GM12891 (cell line): ENCODE measurements at places on chromosomes 3 and 15.
A peak's percentile ranks its signal among the peaks of the same experiment; 100 is the strongest.

- no peak for DNase-seq
These were observed 31.2 kb upstream of the CCDC80 start for GRCh38 chr3:112671930-112672715.

- no peak for DNase-seq
These were observed 111.3 kb downstream of the AKAP13 start for GRCh38 chr15:85491691-85492090.

DNA sequence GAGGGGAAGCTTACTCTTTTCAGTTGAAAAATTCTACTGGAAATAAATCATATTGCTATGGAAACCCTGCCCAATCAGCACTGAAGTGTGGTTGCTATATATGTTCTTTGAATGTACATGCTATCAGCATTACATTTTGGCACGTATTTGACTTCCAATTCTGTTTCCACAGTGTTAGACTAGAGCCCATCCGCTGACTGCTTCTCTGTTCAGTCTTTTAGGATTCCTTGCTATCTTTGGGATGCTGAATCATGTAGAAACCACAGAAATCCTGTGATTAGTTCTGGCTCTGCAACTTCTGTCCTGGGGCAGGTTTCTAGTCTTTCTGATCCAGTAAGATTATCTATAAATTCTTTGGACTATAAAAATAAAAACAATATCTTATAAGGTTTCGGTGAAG is 128.2 kb upstream of the SLC7A14 start:
- DNase-seq, result no peak

- DNase-seq, result no peak
These were observed 1.1 kb upstream of the GK5 start for GRCh38 chr3:142226474-142226873.

GRCh38 chr15:69685512-69686452 is 233.2 kb downstream of the RPLP1 start:
- no peak for DNase-seq

GRCh38 chr3:11539218-11539617 is 104.5 kb downstream of the VGLL4 start:
- DNase-seq, result no peak

- DNase-seq, result no peak
These were observed 9.1 kb downstream of the LIPC start for GRCh38 chr15:58440922-58441321.

GRCh38 chr3:45647148-45647619 is 42.0 kb upstream of the SACM1L start:
- DNase-seq, result no peak

DNA sequence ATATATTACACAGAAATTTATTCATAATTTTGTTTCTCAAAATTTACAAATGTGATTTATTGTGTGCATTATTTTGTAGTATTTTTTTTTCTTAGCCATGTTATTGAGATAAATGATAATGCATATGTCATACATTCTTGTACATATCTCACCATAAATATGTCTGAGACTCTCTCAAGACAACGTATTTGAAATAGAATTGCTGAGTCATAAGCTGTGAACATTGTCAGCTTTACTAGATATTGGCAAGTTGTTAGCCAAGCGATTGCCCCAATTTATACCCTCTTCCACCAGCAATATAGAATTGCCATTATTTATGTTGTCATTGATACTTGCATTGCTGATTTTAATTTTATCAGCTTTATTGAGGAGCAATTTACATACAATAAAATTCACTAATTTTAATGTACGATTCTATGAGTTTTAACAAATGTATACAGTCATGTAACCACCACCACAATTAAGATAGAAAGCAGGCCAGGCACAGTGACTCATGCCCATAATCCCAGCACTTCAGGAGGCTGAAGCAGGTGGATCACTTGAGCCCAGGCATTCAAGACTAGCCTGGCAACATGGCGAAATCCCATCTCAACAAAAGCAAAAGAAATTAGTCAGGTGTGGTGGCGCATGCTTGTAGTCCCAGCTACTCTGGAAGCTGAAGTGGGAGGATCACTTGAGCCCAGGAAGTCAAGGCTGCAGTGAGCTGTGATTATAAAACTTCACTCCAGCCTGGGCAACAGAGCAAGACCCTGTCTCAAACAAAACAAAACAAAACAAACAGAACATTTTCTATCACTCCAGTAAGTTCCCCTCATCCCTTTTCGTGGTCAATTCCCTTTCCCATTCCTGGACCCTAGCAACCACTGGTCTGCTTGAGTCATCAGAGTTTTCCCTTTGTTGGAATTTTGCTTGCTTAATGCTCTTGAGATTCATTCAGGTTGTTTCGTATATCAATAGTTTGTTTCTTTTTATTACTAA is 373.1 kb downstream of the MFSD1 start:
- DNase-seq, result no peak

DNA sequence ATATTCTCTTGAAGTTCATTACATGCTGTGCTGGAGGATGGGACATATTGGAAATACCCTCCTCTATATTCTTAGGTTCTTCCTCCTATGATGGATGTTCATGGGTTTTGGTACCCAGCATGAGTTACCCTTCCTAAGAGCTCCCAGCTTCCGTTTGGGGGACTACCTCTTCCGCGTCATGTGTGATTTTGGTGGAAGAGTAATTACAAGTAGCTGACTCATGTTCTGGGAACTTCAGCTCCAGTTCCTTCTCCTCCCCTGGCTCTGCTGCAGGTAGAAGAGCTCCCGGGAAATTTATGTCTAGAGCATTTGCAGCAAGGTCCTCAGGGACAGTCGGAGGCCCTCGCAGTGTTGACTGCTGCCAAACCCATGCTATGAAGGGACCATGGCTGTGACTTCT is 208.8 kb upstream of the IL12A start:
- no peak for DNase-seq

DNA sequence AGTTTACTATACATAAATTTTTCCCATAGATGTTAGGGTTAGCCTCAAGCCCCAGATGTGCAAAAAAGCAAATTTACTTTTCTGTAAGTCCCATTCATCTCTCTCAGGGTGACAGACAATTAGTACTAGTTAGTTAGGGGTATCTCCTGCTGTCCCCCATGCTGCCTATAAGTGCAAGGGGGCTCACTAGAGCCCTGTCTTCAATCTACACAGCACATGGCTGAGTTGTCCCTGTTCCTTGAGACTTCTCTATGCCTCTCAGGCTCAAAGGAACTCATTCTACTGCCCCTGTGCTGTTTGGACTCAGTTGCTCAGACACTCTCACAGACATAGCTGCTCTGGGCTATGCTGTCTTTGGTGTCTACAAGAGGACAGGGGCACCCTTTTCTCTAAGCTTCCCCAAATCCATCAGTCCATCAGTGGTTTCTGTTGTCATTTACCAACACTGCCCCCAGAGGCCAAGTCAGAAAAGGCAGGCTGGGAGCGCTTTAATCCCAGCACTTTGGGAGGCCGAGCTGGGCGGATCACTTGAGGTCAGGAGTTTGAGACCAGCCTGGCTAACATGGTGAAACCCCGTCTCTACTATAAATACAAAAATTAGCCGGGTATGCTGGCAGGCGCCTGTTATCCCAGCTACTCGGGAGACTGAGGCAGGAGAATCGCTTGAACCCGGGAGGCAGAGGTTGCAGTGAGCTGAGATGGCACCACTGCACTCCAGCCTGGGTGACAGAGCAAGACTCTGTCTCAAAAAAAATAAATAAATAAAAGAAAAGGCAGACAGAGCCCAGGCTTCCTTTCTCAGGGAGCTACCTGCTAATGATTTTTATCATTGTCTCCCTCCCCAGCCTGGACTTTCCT is 31.4 kb upstream of the PRTG start:
- peak; percentile 30 for DNase-seq

DNA sequence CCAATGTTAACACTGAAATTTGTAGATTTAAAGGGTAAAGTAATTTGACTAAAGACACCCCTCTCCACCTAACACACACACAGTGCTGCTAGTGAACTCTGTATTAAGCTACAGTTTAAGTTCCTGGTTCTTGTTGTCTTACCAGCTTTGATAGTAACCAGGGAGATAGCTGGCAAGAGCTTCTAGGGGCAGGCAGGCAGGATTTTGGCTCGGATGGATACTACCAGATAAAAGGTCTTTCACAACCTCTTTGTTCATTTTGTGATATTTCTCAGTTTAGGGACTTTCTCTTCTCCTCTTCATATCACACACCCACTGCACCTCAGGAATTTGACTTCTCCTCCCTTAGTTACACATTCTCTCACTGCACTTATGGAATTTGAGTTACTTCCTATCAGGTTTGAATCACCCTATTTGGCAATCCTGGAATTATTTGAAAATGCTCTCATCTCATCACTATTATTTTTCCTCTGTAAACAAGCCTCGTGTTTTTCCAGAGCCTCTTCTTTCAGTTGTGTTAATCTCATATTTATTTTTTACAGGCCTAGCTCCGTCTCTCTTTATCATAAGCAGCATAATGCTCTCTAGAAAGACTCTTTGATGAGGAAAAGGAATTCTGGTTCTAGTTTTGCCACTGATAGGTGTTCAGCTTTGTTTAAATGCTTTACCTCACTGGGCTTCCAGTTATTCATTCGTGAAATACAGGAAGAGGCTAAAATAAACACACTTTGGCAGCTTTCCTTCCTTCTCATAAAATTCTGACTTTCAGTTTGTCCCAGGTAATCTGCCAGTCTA is 23.0 kb upstream of the CLDN1 start:
- DNase-seq, result no peak

DNA sequence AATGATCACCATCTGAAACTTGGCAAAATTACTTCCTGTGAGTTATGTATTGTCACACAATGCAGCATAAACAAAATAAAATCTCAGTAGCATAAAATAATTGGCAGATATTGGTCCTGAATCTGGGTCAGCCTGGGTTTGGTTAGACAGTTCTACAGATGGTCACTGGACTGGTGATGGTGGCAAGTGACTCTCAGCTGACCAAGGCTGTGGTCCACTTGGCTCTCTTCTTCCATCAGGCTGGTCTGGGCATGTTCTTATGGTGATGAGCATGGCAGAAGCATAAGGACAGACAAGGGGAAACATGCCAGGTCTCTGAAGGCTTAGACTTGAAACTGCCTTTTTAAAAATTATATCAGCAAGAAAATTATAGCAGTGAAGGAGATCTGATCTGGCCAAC is 1205.0 kb upstream of the EPHA6 start:
- DNase-seq, result no peak

GRCh38 chr15:95043933-95044313 is 812.6 kb downstream of the MCTP2 start:
- DNase-seq, result no peak

GRCh38 chr3:169550284-169550683 is 113.2 kb downstream of the MECOM start:
- DNase-seq, result no peak

- no peak for DNase-seq
These were observed 5.4 kb downstream of the BTBD1 start for GRCh38 chr15:83061680-83062079.

DNA sequence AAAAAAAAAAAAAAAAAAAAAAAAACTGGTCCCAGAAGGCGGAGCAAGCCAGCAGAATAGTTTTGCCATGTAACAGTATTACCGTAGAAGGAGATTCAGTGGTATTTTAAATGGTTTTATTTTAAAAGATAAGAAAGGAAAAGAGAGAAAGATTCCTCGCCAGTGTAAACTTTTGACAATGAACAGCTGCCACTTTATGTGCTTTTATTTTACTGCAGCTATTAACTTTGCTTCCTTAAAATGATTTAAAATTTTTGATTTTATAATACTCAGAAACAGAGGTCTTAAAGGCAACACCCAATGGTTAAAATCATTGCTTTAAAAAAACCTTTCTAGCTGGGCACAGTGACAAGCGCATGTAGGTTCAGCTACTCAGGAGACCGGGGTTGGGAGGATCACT is 46.8 kb downstream of the TMCO5A start:
- DNase-seq, result no peak

- no peak for DNase-seq
These were observed 31.5 kb downstream of the TM2D3 start for GRCh38 chr15:101620671-101621070.

DNA sequence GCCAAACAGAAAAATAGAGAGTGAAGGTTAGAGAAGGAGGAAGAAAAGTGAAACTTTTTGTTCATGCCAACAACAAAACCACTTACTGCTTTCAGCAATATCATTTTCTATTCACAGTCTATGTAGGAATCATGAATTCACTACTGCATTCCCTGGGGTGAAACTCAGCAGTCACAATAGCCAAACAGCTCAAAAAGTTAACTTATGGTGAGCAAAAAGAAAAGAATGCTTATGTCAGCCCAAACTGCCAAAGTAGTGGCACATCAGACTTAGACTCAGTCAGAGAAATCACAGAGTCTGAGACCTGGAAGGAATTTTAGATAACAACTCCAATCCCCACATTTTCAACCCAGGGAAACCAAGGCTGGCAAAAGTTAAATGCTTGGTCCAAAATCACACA is 238.7 kb upstream of the TMCO5A start:
- no peak for DNase-seq

DNA sequence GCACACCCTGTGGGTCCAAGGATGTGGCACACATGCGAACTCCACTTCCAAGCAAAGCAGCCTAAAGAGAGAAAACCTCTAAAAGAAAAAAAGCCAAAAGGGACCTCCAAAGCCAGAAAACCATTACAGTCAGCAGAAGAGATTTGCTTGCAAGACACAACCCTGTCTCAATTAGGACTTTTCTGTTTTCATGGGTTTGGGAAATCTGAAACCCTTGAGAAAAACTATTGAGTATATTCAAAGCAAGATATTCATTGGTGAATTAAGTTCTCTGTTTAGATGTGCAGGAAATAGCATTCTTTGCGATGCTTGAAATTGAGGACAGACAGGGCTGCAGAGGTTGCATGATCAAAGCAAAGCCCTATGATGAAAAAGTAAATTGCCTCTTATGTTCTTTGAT is 10.2 kb upstream of the LDHAL6B start:
- DNase-seq, result no peak

DNA sequence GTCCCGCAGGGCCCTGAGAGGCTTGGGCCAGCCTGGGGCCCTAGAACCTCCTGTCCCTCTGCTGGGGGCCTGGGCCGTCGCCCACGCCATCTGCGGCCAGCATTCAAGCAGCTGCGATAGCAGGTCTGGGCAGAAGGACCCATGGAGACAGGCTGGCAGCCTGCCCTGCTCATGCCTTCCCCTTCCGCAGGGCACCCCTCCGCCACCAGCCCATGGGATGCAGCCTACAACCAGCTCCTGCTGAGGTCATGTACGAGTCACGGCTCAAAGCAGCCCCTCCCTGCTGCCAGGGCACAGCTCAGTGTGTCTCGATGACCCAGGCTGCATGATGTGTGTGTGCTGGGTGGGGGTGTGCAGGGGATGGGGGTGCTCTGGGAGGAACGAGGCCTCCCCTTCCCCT is 27.8 kb downstream of the DUSP7 start:
- no peak for DNase-seq

- DNase-seq, result no peak
These were observed 7.4 kb downstream of the SPRED1 start for GRCh38 chr15:38260077-38260476.

- DNase-seq, result no peak
These were observed 24.0 kb downstream of the KIF7 start for GRCh38 chr15:89630974-89631901.

DNA sequence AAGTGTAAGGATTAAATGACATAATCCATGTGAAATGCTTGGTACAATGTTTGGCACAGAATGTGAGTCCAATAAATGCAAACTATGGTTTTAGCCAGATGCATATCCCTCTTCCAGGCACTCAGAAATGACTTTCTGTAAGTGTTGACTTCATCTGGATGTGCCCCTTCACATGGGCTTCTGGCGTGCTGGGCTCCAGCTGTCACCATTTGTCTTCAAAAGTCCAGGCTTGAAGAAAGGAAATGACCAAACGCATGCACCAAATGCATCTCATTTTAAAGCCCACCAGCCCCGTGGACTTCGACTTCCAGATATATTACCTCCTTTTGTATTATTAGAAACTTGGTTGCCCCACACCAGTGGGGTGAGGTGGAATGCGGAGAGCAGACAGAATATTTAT is 23.7 kb downstream of the CRYGS start:
- DNase-seq, result no peak
